ENCODE measurements at places on chromosomes 1 and 21. TPM values are rescaled to one million over a fixed set of nuclear protein-coding genes. Genes with fewer than 3 reads are reported as not detected.

DNA sequence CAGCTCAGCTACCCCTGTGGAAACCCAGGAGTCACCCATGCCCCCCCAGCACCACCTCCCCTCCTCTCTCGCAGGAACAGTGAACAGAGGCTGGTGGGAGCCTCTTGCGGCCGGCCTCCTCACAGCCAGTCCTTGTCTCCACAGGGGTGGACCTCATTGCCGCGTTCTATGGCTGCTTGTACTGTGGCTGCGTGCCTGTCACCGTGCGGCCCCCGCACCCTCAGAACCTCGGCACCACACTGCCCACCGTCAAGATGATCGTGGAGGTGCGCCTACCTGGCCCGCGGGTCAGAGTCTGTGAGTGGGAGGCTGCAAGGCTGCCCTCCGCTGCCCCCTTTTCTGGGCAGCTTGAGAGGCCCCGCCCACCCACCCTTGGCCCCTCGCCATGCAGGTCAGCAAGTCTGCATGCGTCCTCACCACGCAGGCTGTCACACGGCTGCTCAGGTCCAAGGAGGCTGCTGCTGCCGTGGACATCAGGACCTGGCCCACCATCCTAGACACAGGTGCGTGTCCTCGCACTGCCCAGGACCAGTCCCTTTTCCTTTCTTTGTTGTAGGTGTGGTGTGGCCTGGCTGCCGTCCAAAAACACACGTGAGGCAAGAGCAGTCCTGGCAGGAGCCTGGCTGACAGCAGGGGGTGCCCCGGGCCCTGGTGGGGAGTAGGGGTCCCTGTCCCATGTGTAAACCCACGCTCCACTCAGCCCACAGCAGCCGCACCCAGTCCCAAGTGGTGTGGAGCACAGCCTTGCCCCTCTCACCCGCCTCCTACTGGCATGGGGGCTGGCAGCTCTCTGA, 50.3 kb downstream of the S100B start:
- no peak overlapping the region for H3K4me3 ChIP-seq
- H3K27ac ChIP-seq: no peak overlapping the region
- H3K4me1 ChIP-seq: peaks cover 6% of the 10 kb centered on the region
- peaks cover 43% of the 10 kb centered on the region for H3K36me3 ChIP-seq
- no peak for DNase-seq

DNA sequence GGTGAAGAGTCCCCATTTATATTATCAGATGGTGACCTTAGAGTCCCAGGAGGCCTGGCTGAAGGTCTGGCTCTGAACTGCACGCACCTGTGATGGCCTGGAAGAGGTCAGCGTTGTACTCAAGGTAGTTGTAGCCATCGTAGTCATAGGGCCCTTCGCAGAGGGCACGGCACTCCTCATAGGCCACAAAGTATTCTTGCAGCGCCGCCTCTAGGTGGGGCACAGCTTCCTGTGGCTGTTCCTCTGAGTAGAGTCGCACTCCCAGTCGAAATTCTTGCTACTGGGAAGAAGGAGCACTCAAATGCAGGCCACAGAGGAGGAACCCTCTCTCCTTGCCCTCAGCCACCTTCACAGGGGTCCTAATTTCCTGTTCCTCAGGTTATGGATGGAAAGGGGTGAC, 7.7 kb downstream of the P3H1 start:
- H3K27me3 ChIP-seq: no peaks in the 10 kb centered on the region
- peaks cover 49% of the 10 kb centered on the region for H3K36me3 ChIP-seq
- H3K27ac ChIP-seq: no peak overlapping the region
- no peaks in the 10 kb centered on the region for H3K4me1 ChIP-seq

DNA sequence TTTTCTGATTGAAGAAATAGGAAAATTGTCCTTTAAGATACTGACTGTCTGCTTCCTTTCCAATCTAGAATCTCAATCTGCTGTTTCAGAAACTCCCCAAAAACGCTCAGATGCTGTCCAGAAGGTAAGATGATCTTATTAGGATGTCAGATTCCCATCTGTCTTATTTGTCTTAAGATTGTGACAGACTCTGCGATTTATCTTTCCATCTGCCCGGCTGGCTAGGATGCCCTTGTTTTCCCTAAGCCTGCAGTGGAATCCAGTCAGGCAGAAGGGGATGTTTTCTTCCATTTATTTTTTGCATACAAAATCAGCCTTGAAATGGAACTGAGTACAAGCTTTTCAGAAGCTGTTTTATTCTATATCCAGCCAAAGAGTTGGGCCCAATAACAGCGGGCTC, 96.5 kb downstream of the FMN2 start:
- DNase-seq: no peak
- no peak overlapping the region for H3K27ac ChIP-seq
- no peaks in the 10 kb centered on the region for H3K36me3 ChIP-seq
- no peaks in the 10 kb centered on the region for H3K27me3 ChIP-seq
- H3K4me1 ChIP-seq: no peaks in the 10 kb centered on the region

DNA sequence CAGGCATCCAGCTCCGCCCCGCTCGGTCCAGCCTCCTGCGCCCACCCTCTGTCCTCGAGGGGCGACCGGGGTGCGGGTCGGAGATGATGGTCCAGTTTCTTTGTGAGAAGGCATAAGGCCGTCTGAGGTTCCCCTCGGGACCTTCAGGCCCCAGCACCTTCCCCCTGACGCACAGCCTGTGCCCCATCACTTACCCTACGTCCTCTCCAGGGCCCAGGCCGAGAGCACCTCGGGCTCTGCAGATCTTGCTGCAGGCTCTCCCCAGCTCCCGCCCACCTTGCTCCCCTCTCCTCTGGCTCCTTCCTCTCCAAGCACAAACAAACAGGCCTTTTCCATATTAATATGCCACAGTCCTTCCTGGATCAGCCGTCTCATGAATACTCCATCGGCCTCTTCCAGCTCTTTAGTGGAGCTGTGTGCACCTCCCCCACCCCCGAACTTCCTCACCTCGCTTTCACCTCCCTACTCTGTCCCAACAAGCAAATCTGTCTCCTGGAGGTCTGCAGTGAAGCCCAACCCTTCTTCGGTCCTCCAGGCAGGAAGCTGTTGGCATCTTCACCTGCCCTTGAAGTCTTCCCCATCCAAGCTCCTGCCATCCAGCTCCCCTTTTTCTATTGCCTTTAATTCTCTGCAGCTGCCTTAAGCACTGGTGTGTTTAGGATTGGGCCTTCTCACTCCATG, 448 bp upstream of the COL9A2 start:
- DNase-seq: no peak
- H3K4me1 ChIP-seq: peaks cover 4% of the 10 kb centered on the region
- H3K27ac ChIP-seq: no peak overlapping the region
- peaks cover 23% of the 10 kb centered on the region for H3K27me3 ChIP-seq

DNA sequence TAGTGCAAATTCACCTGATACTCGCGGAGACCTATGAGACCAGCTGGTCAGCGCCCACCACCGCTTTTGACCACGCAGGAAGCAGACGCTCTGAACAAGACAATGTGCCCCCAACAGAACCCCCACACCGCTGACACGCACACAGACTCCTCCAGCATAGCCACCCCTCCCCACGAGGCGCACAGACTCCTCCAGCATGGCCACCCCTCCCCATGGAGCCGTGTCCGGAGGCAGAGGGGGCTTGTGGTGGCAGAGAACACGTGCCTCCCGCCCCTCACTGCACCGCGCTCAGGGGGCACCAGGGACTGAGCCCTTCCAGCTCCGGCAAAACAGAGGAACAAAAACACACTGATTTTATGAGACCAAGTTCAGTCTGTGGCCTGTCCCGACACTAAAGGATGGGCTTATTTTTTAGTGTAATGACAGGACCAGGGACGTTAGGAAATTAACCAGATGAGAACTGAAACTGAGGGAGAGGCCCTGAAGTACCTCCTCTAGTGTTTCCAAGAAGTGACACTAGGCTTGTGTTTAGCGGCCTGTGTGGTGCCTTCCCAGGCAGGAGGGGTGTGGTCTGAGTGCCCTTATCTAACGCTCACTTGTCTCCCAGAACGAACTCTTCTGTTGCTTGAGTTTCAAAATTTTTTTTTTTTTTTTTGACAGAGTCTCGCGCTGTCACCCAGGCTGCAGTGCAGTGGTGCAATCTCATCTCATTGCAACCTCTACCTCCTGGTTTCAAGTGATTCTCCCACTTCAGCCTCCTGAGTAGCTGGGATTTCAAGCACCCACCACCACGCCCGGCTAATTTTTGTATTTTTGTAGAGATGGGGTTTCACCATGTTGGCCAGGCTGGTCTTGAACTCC, 10.0 kb upstream of the AGPAT3 start:
- no peaks in the 10 kb centered on the region for H3K4me1 ChIP-seq
- H3K36me3 ChIP-seq: no peaks in the 10 kb centered on the region
- no peak overlapping the region for H3K27ac ChIP-seq
- no peak overlapping the region for H3K4me3 ChIP-seq
- H3K27me3 ChIP-seq: no peaks in the 10 kb centered on the region

DNA sequence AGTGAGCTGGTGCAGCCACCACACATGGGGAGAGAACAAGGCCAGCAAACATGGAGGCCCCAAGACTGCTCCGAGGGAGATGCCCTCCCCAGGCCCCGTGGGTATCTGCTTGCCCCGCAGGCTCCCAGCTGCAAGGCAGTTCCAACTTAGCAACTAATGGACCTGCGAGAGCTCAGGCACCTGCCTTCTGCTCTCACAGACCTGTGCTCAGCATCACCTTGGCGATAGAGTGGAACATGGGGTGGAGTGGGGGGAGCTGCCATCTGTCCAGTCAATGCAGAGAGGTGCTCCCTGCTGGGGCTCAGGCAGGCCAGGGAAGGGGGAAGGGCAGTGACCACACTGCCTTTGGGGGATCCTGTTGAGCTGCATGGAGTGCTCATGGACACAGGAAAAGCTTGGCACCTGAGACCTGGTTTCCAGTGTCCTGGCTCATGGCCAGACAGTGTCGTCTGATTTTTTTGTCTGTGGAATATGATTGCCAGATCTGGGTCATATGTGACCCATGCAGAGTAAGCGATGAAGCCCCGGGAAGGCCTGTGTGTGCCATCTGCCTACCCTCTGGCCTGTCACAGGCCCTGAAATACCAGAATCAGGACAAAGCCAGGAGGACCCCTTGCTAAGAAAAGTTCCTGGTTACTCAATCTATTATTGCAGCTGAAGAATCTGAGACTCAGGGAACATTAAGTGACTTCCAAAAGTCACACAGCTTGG, 39.9 kb upstream of the TENT5C start:
- H3K4me1 ChIP-seq: no peaks in the 10 kb centered on the region
- H3K27ac ChIP-seq: no peak overlapping the region
- no peak for DNase-seq
- no peaks in the 10 kb centered on the region for H3K36me3 ChIP-seq
- H3K4me3 ChIP-seq: no peak overlapping the region

- H3K36me3 ChIP-seq: no peaks in the 10 kb centered on the region
- H3K4me1 ChIP-seq: peaks cover 44% of the 10 kb centered on the region
- no peaks in the 10 kb centered on the region for H3K27me3 ChIP-seq
- no peak overlapping the region for H3K4me3 ChIP-seq
- H3K27ac ChIP-seq: no peak overlapping the region
Measured at GRCh38 chr1:19435181-19435580, 50.2 kb downstream of the CAPZB start.

DNA sequence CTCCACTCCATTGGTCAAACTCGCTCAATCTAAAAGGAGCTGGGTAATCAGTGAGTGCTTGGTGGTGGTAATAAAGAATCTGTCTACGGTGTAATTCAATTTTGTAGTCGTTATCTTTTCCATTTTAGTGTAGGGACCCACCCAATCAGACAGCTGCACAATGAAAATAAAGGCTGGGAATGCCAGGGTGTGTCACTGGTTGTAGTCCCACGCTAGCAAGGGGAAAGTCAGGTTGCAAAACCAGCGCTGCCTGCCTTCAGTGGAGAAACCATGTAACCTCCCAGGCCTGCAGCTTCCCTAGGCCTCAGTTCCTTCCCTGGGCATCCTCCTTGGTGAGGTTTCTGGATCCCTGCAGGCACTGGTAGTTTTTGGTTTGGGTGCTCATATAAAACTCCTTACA, 49.4 kb upstream of the PPP2R5A start:
- DNase-seq: no peak
- H3K4me1 ChIP-seq: peaks cover 12% of the 10 kb centered on the region
- H3K27me3 ChIP-seq: peaks cover 2% of the 10 kb centered on the region
- no peak overlapping the region for H3K27ac ChIP-seq

DNA sequence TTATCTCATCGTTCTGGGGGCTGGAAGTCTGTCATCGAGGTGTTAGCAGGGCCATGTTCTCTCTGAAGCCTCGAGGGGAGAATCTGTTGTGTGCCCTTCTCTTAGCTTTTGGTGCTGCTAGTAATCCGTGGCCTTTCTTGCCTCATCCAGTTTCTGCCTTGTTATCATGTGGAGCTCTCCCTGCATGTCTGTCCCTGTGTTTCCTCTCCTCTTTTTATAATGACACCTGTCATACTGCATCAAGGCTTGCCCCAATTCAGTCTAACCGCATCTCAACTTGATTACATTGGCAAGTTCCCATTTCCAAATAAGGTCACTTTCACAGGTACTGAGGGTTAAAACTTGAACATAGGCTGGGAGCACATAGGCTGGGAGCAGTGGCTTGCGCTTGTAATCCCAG, 82.6 kb upstream of the CNIH3 start:
- H3K27me3 ChIP-seq: no peaks in the 10 kb centered on the region
- no peak for DNase-seq
- H3K4me3 ChIP-seq: no peak overlapping the region
- H3K27ac ChIP-seq: no peak overlapping the region
- peaks cover 15% of the 10 kb centered on the region for H3K4me1 ChIP-seq

Gene KLF17
- not detected for total RNA-seq

Gene EDN2
- not detected for total RNA-seq

- H3K36me3 ChIP-seq: no peaks in the 10 kb centered on the region
- no peak overlapping the region for H3K27ac ChIP-seq
- H3K4me3 ChIP-seq: no peak overlapping the region
- no peaks in the 10 kb centered on the region for H3K4me1 ChIP-seq
- H3K27me3 ChIP-seq: no peaks in the 10 kb centered on the region
- DNase-seq: no peak
Measured at GRCh38 chr1:30649321-30649991, 73.9 kb downstream of the MATN1 start.

Gene TTC39A
- total RNA-seq: 1.7 TPM

Gene OR2L3
- not detected for total RNA-seq

GRCh38 chr1:81477710-81478109, 323.0 kb upstream of the ADGRL2 start:
- no peaks in the 10 kb centered on the region for H3K36me3 ChIP-seq
- no peaks in the 10 kb centered on the region for H3K4me1 ChIP-seq
- no peaks in the 10 kb centered on the region for H3K27me3 ChIP-seq
- H3K4me3 ChIP-seq: no peak overlapping the region

Gene PINK1
- total RNA-seq: 25.6 TPM

DNA sequence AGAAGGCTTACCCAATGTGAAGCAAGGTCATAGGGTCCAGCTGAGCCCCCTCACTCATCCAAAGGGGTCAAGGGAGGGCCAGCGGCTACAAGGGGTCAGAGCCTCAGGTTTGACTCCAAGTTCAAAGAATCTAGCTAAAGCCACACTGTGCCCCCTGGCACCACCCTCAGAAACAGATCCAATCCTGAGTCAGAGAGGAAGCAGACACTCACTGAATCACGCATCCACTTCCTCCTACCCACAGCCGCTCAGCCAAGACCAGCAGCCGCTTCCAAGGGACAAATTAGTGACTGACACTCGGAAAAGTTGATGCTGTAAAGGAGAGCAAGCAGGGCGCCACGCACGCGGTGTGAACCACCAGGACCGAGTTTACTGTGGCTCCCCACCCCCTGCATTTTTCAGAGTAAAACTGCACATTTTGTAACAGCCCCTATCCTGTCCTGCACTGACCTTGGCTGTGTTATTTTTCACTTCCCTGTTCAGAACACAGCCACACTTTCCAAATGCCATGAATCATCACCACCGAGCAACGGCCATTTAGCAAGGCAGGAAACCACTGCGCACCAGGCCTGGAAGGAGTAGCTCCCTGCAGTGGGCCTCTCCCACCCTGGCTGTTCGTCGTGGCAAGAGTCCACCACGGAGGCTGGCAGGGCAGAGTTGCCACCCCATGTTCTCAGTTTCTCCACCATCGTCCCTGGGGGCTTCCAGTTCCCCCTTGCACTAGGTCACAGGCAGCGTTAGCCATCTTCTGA, 147.8 kb downstream of the TOMM20 start:
- DNase-seq: peak; percentile 97
- peak overlapping the region; percentile 88 for H3K27ac ChIP-seq
- H3K4me3 ChIP-seq: no peak overlapping the region
- peaks cover 73% of the 10 kb centered on the region for H3K4me1 ChIP-seq
- H3K36me3 ChIP-seq: no peaks in the 10 kb centered on the region

Measured in endothelial cell of umbilical vein (primary cell).